ENCODE measurements at places on chromosomes 16 and 17. TPM values are rescaled to one million over a fixed set of nuclear protein-coding genes. Genes with fewer than 3 reads are reported as not detected.

DNA sequence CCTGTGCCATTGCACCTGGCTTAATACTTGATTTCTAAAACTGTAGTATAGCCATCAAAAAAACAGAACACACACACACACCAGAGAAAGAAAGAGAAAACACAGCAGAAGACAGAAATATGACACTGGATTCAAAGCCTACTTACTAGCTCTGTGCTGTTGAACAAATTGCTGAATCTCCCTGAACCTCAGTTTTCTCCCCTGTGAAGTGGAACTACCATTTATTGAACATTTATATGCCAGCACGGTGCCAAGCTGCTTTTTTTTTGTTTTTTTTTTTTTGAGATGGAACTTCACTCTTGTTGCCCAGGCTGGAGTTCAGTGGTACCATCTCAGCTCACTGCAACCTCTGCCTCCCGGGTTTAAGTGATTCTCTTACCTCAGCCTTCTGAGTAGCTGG is 13.2 kb upstream of the ALOX12B start:
- DNase-seq = no peak

NPIPA1 gene
- total RNA-seq = 43.1 TPM

DNA sequence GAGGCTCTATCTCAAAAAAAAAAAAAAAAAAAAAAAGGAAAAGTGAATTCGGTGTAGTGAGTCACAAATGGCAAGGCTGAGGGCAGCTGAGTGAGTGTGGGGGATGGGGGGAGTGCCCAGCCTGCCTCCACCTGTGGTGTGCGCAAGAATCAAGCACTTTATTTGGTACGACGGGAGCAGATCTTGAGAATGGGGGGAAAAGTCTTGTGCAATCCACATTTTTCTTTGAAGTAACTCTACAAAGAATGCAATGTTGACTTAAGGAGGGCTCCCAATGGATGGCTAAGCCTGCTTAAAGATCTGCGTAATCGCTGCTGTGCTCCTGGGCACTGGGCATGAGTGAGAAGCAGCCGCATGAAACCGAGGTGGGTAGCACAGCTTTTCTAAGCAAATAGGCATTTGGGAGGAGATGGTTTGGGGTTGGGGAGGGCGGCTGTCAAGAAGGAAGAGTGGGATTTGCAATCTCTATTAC is 28.2 kb downstream of the ATP2C2 start:
- DNase-seq = no peak

DNA sequence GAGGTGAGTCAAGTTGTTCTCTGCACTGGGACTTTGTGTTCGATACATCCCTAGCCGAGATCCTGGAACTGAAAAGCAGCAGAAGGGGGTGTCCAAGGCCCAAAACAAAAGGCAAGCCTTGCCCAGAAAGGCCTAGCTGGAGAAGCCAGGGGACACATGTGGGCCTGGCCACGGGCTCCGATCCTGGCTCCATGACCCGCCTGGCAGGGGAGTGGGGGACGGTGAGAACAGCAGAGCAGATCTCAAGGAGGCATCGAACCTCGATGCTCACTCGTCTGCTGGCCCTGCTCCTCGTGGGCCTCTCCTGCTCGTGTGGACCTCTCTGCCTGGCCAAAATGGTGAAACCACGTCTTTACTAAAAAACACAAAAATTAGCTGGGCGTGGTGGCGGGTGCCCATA is 8.9 kb downstream of the CCNF start:
- no peak for DNase-seq

DNA sequence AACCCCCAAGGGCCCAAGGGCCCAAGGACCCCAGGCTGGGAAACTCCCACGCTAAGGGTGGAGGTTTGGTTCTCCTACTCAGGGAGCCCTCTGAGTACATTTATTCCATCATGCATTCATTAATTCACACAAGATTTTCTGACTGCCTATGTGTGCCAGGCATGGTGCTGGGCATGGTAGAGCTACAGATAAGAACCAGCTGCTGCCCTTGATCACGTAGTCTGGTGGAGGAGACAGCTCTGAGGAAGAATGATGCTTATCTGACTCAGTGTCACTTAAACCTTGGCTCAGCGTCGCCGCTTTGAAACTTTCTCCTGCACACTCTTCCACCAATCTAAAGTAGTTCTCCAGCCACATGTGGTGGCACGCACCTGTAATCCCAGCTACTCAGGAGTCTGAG is 3.6 kb upstream of the ARL4D start:
- DNase-seq = no peak

STH gene
- total RNA-seq = not detected

PLA2G10 gene
- not detected for total RNA-seq

ITGAL gene
- 2.3 TPM for total RNA-seq

DNA sequence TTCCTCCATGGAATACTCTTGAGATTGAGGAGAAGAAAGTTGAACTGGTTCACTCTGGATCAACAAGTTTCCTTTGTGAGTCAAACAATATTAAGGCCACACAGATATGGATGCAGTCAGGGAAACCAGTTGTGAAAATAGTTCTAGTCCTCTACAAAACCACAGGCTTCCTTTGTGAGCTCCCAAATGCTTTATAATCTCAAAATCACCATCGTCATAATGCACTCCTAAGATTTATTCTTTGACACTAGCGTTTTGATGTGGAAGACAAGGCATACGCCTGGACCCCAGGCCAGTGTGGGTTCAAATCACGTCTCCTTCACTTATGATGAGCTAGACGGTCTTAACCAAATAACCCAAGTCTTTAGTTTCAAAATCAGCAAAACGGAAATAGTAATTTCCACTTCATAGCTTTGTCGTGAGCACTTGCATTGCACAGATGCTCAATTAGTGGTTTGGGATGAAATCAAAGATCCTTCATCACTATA is 142.6 kb downstream of the STX8 start:
- no peak for DNase-seq

C17orf67 gene
- not detected for total RNA-seq

- no peak for DNase-seq
Measured at GRCh38 chr16:57507136-57508034, 21.1 kb upstream of the DOK4 start.

DNA sequence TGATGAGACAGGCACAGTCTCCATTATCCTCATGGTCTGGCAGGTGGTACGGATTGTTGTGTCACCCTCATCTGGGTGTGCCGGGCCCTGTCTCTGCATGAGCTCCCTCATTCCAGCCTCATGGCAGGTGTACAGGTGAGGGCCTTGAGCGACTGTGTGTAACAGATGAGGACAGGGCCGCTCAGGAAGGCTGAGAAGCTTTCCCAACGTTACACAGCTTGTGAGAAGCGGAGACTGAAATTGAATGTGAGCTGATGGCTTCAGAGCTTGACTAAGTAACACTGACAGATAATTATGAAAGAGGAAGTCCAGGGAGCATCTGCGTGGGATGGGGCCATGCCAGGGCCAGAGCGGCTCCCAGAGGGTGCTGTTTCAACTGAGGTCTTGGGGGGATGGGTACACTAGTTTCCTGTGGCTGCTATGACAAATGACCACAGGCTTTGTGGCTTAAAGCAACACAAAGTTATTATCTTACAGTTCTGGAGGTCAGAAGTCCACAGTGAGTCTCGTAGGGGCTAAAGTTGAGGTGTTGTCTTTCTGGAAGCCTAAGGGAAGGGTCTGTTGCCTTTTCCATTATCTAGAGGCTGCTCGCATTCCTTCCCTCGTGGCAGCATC is 36.7 kb downstream of the CMIP start:
- DNase-seq = peak; percentile 64

- no peak for DNase-seq
Measured at GRCh38 chr16:47986031-47986430, 169.8 kb downstream of the ABCC12 start.

DNA sequence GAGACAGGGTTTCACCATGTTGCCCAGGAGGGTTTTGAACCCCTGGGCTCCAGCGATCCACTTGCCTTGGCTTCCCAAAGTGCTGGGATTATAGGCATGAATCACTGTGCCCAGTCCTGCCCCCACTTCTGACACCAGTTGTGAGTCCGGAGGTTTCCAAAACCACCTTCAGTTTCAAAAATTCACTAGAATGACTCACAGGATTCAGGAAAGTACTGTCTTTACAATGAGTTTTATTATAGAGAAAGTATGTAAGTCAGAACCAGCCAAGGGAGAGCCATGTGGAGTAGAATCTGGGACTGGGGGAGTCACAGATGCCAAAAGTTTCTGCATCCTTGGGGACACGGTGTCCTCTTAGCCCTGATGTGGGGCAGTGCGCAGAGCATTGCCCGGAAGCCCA is 55.1 kb downstream of the PLD6 start:
- no peak for DNase-seq

- DNase-seq = no peak
Measured at GRCh38 chr16:55672471-55672870, 16.7 kb downstream of the SLC6A2 start.

- DNase-seq = no peak
Measured at GRCh38 chr16:20870122-20870820, 29.9 kb downstream of the DCUN1D3 start.

- no peak for DNase-seq
Measured at GRCh38 chr17:27498615-27499309, 42.5 kb downstream of the KSR1 start.

CLDN7 gene
- 15.8 TPM for total RNA-seq

GRCh38 chr17:47352848-47353247 is 29.1 kb downstream of the EFCAB13 start:
- DNase-seq = no peak

- no peak for DNase-seq
Measured at GRCh38 chr16:11536104-11536866, 50.4 kb downstream of the LITAF start.

- no peak for DNase-seq
Measured at GRCh38 chr17:15941781-15942180, 3.1 kb upstream of the ADORA2B start.

GRCh38 chr16:1492923-1493745 is at the start of gene TELO2:
Gene TELO2, plus strand, starts transcription at chr16:1493360. Its CDS starts 922 bp downstream, at chr16:1494282.
- DNase-seq = peak; percentile 94

DNA sequence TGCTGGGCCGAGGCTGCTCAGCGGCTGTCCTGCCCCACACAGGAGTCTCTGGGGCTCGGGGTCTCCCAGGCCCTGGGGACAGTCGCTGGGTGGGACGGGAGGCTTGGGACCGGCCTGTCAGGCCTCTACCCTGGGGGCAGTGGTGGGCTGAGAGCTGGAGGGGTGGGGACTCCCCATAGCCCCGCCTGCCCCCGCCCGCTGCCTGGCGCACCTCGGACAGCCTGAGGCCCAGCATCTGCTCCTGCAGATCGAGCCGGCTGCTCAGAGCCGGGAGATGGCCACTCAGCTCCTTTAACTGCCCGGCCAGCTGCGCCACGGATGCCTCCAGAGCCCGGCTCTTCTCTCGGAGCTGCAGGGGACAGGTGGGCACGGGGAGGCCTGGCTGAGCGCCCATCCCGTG is 6.7 kb downstream of the PERCC1 start:
- no peak for DNase-seq

GRCh38 chr17:78991906-78992532 is 12.3 kb upstream of the LGALS3BP start:
- DNase-seq = no peak

DNA sequence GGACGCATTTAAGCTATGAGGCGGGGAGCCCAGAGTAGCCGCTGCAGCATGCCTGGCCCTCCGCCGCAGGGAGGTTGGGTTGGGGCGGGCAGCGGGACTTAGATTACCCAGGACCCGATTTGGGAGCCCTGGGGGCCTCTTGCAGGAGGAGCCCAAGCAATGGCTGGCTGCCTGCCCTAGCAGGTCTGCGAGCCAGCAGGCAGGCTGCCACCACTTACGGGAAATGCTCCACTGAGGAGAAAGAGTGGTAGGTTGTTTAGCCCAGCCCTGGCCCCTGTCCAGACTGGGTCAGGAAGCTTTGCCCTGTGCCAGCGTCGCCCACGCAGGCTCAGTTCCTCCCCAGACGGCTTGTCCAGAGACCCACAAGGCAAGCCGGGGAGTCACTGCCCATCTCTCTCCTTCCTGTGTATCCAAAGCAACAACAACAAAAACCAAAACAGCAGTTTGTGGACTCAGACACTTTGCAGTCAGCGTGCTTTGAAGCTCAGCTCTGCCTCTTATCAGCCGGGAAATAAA is 10.3 kb upstream of the TVP23A start:
- peak; percentile 83 for DNase-seq

- peak; percentile 92 for DNase-seq
Measured at GRCh38 chr17:4739122-4740024, at the start of the genes CXCL16 and ZMYND15. Gene CXCL16, minus strand, starts transcription at chr17:4739928. Its CDS starts 589 bp downstream, at chr17:4739339. Gene ZMYND15, plus strand, starts transcription at chr17:4739833. Its CDS starts 716 bp downstream, at chr17:4740549.

DNA sequence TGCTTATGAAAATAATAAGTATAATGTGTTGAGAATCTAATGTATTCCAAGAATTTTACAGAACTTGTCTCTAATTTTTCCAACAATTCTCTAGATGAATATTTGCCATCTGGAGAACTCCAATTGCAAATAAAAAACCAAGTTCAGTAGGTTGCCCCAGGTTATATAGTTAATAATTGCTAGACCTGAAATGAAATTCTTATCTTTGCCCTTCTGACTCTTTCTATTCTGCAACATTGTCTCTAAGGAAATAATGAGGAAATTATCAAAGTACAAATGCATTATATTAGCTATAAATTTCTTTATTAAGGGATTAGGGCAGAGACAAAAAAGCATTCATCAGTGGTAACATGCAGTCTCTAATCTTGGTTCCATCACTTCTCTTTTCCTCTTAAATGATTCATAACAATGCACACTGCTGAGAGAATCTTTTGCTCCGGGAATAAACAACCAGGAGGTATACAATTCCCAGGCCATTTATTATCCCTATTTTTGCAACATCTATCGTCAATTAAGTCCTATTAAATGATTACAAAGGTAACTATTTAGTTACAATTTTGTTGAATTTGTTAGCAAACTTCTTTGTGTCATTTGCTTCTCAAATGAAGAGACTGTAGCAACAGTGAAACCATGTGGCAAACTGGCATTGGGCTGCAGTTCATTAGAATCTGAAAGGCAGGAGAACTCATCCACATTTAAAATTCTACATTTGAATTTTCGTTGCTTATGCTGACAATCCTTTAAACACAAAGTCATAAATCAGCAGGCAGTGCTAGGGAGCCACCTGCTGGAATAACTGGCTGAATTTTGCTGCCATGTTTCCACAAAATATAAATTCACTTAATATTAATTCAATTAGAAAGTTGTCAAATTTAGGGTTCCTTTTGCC is 349.6 kb downstream of the KIF2B start:
- no peak for DNase-seq

TMC7 gene
- 0.59 TPM for total RNA-seq

FBXL19 gene
- total RNA-seq = 25.1 TPM

DNA sequence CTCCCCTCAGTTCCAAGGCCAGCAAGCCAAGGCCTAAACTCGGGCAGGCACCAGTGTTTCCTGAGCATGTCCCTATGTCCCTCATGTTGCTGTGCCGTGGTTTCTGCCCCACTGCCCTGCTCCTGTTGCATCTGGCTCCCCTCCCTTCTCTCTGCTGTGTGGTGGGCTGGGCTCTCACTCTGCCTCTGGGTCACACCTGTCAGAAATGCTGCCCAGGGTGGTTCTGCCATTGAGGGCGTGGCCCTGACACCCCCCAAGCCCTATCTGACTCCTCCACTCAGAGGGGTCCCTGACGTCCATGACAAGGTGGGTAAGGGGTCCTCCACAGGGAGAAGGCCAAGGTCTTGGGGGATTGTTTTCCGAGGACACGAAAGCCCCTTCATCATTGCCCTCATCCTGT is 9.2 kb upstream of the ITGA3 start:
- DNase-seq = no peak

MSLN gene
- 4.0 TPM for total RNA-seq

- DNase-seq = no peak
Measured at GRCh38 chr16:2663553-2664546, 18.5 kb upstream of the KCTD5 start.

MFSD6L gene
- total RNA-seq = not detected

Data from lower leg skin (tissue), 4 donors.